ENCODE measurements at places on chromosomes 4 and X. TPM values are rescaled to one million over a fixed set of nuclear protein-coding genes. Genes with fewer than 3 reads are reported as not detected.

The PAGE2B gene
- total RNA-seq = not detected

The FAM53A gene
- 15.3 TPM for total RNA-seq

GRCh38 chr4:60737858-60738257 is 462.3 kb upstream of the ADGRL3 start:
- no peak for DNase-seq

DNA sequence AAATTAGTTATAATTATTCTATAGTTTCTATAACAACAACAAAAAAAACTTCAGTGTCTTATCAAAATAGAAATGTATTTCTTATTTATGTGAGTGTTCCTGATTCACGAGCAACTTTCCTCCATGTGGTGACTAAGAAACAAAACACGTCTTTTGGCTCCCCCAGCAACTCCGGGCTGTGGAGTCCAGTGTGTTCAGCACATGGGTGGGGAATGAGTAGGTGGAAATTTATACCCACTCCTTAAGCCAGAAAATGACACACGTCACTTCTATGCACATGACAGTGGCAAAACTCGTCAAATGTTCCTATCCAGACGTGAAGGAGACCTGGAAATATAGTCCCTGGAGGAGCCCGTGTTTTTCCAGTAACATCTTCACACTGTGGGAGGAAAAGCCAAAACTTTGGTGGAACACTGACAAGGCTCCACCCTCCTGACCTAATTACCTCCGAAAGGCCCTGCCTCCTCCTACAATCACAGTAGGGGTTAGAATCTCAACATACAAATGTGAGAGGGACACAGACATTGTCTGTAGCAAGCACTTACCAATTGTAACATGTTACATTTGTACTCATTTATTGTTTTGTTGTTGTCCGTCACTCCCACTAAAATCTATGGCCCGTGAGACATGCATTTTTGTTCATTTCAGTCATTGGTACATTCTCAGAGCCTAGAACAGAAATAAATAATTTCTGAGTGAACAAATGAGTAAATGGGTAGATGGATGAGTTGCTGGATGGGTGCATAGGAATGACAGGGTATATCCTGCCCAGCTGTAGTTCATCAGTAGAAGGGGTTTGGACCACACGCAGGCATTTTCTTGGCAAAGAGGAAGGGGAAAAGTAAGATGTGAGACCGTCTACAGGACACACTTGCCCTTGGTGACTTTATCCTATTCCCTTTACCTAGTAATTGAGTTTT is 605.8 kb upstream of the TENM3 start:
- peak; percentile 36 for DNase-seq

- DNase-seq = no peak
Measured at GRCh38 chrX:46954716-46955115, 42.5 kb downstream of the JADE3 start.

- DNase-seq = no peak
Measured at GRCh38 chr4:163109967-163110366, 56.7 kb downstream of the NAF1 start.

- DNase-seq = peak; percentile 14
Measured at GRCh38 chrX:153334654-153335295, 822 bp downstream of the ZNF275 start.

GRCh38 chr4:21962691-21963090 is 14.1 kb upstream of the KCNIP4 start:
- DNase-seq = no peak

DNA sequence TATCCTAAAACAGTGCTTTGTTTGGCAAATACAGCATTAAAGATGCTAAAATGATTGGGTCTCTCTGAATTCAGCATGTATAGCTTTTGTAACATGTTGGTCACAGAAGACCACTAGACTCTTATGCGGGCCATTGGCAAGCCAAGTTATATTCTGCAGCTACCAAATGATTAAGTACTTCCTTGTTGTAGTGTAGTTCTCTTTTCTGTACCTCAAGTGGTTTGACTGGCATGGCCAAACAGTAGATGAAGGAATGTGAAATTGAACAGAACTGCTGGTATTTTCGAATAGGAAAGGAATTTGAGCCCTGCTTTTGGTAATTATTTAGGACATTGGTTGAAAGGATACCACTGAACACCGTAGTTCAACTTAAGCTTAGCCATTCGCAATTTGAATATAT is 193.9 kb upstream of the GPC4 start:
- DNase-seq = no peak

Measured in GM23248 (cell line).